ENCODE measurements at places on chromosomes 3 and 15. TPM values are rescaled to one million over a fixed set of nuclear protein-coding genes. Genes with fewer than 3 reads are reported as not detected.

The ATP8B4 gene
- not detected for total RNA-seq

The PAQR5 gene
- total RNA-seq: not detected

The GOLGA8N gene
- 4.3 TPM for total RNA-seq

The ABHD10 gene
- 28.2 TPM for total RNA-seq

The CASR gene
- total RNA-seq: 0.03 TPM

DNA sequence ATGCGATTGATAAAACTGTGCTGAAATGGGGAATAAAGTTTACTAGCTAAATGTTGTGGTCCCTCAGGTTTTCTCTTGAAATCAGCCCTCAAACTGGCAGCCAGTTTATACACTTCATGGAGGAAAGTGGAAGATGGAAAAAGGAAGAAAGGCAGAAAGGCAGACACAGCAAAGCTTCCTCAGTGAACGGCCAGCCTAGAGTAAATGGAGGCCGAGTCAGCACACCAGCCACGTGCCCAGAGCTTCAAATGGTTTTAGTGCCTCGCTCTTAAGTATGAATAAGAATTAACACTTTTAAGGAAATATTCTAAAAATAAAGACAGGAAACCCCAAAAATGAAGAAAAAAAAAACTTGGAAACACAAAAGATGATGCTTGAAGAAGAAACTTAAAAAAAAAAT, 48.3 kb downstream of the GNB4 start:
- no peak overlapping the region for H3K27ac ChIP-seq
- no peak overlapping the region for H3K4me3 ChIP-seq
- no peaks in the 10 kb centered on the region for H3K4me1 ChIP-seq
- no peaks in the 10 kb centered on the region for H3K27me3 ChIP-seq
- no peak for DNase-seq

DNA sequence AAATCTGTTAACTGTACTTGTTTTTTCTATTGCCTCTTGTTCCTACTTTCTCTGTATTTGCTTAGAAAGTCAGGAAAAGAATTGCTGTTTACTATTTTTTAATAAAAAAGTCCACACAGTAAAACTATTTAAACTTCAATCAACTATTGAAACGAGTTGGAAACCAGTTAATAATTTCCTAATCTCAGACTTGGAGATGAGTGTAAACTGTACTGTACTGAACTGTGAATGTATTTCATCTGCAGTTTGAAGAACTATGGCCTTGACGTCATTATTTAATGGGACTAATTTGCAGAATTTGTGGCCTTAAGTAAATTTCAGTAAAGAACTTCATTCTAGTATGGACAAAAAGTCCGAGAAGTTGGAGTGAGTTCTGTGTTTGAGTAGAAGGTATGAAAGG, 89.1 kb downstream of the LRRC28 start:
- no peak for DNase-seq
- no peaks in the 10 kb centered on the region for H3K4me1 ChIP-seq
- no peak overlapping the region for H3K27ac ChIP-seq
- H3K36me3 ChIP-seq: no peaks in the 10 kb centered on the region
- H3K4me3 ChIP-seq: no peak overlapping the region

DNA sequence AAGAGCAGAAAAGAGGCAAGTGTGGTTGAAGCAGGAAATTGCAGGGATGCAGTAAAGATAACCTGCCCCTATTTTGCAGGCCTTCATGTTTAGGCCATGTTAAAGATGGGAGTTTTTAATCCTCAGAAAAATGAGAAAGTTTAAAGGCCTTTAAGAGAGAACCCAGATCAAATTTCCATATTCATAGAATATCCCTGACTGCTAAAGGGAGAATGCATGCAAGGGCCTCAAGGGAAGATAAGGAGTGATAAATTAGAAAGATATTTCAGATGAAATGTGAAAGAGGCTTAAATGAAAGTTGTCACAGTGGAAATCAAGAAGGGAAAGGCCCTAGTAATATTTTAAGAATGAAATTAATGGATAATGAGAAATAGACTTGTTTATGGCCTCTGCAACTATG, 292.1 kb downstream of the SATB1 start:
- DNase-seq: no peak
- no peak overlapping the region for H3K4me3 ChIP-seq
- no peaks in the 10 kb centered on the region for H3K36me3 ChIP-seq
- no peaks in the 10 kb centered on the region for H3K4me1 ChIP-seq

DNA sequence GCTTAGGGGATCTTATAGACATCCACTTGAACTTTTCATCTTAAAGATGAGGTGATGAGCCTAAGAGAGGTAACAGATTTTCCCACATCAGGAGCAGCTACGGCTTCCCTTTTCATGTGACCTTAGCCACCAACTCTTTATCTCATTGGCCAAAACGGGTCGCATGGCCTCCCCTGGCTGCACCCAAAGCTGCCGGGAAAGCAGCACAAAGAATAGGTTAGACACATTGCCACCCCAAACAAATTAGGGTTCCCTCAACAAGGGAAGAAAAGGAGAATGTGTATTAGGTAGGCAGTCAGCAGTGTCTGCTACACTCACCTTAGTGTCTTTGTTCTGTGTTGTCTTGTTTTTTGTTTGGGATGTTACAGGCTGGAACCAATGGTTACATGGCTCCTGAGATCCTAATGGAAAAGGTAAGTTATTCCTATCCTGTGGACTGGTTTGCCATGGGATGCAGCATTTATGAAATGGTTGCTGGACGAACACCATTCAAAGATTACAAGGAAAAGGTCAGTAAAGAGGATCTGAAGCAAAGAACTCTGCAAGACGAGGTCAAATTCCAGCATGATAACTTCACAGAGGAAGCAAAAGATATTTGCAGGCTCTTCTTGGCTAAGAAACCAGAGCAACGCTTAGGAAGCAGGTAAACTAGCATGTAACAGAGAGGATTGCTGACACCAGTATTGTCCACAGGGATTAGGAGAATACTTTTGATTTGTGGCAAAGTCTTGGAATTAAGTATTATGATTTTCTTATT, 44.2 kb downstream of the GRK7 start:
- no peaks in the 10 kb centered on the region for H3K27me3 ChIP-seq
- DNase-seq: no peak

DNA sequence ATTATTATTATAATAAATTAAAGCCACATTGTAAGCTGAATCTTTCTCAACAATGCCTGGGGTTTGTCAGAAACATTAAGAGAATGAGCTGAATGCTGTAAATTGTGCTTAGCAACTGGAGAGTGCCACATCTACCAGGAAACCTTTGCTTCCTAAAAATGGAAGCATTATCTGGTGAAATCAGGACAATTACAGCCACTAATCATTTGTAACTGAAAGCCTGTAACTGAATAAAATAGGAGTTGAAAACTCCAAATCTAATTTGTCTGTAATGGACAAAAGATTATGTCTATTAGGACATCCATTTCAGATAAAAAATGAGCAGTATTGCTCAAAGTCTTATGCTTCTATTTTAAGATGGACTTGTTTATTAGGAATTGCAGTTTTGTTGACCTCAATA, 32.2 kb downstream of the EIF1B start:
- no peak overlapping the region for H3K27ac ChIP-seq
- H3K36me3 ChIP-seq: no peaks in the 10 kb centered on the region
- DNase-seq: no peak
- H3K4me3 ChIP-seq: no peak overlapping the region

DNA sequence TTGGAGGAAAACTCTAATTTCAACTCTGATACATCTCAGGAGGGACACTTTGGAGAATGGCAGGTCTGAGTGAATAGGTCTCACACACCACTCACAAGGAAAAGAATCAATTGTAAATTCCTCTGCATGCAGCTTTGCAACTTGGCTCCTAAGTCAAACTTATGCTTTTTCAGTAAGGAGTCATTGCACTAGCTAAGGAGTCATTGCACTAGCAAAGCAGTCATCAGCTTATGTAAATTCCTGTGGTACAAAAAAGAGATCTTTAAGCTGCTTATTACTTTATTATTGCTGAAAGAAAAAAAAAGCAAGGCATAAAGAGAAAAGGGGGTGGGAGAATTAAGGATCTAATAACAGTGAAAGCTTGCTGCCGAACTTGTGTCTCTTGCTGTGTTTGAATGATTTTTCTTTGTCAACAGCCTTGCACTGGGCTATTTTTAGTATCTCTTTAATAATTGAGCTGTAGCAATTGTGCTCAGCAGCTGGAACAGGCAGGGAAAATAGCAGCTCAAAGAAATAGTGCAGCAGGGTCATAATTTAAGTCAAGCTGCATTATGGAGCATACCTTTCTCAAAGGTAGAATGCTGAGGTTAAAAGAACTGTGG, 154.3 kb upstream of the ARPP21 start:
- no peaks in the 10 kb centered on the region for H3K36me3 ChIP-seq
- no peak overlapping the region for H3K4me3 ChIP-seq
- no peaks in the 10 kb centered on the region for H3K27me3 ChIP-seq
- no peak overlapping the region for H3K27ac ChIP-seq

- no peak overlapping the region for H3K4me3 ChIP-seq
- no peaks in the 10 kb centered on the region for H3K4me1 ChIP-seq
- no peak for DNase-seq
- no peaks in the 10 kb centered on the region for H3K27me3 ChIP-seq
- H3K36me3 ChIP-seq: no peaks in the 10 kb centered on the region
- no peak overlapping the region for H3K27ac ChIP-seq
Observed at GRCh38 chr3:30984855-30985749, 90.6 kb upstream of the GADL1 start.

DNA sequence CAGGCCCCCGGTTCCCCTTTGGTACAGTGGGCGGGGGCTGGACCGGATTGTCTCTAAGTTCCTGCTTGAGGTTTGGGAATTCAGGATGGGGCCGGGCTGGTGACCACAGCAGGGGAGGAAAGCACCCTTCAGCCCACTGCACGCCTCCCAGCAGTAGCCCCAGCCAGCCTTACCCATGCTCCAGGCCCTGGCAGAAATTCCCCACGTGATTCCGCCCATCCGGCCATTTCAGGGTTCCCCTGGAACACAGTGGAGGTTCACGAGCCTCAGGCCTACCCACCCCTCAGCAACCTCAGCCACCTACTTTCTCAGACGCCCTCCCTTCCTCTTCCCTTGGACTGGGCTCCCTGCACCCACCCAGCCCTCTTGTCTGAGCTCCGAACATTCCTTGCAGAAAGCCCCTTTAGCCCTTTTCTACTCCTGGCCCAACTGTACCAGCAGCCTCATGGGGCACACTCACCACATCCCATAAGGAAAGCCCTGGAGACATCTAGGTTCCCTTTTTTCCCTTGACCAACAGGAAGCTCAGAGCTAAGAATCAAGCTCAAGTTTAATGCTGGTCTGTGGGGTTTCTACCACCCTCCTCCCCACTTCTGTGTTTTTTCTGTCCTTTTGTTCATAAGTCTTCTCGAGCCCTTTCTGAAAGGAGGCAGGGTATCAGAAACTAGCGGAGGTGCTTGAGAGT, 11.5 kb downstream of the ALS2CL start:
- no peak for DNase-seq
- peaks cover 33% of the 10 kb centered on the region for H3K36me3 ChIP-seq
- H3K4me1 ChIP-seq: no peaks in the 10 kb centered on the region
- H3K27ac ChIP-seq: no peak overlapping the region
- no peak overlapping the region for H3K4me3 ChIP-seq

GRCh38 chr3:129441782-129442181, 1.8 kb downstream of the IFT122 start:
- DNase-seq: no peak
- peak overlapping the region; percentile 85 for H3K27ac ChIP-seq
- no peaks in the 10 kb centered on the region for H3K27me3 ChIP-seq
- H3K36me3 ChIP-seq: peaks cover 14% of the 10 kb centered on the region
- H3K4me3 ChIP-seq: peak overlapping the region; percentile 91

GRCh38 chr3:134886991-134887390, 91.9 kb downstream of the EPHB1 start:
- H3K36me3 ChIP-seq: no peaks in the 10 kb centered on the region
- no peak for DNase-seq
- H3K4me3 ChIP-seq: no peak overlapping the region
- no peaks in the 10 kb centered on the region for H3K27me3 ChIP-seq

DNA sequence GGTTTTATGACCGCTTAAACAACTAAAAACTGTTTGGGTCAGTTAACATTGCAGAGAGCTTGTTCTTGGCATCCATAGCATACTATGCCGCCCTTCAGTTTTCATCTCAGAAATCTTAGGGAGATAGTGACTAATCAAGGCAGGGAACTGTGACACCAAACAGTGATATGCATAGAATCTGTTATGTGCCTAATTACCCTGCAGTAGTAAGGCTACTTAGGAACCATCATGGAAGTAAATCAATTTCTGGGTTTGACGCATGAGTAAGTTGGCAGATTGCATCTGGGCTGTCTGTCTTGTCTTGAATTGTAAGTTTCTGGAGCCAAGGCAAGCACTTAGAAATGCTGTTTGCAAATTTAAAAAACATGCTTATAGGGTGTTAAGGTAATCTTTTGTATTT, 22.5 kb downstream of the KCTD6 start:
- H3K27me3 ChIP-seq: no peaks in the 10 kb centered on the region
- DNase-seq: no peak
- H3K4me1 ChIP-seq: no peaks in the 10 kb centered on the region
- H3K4me3 ChIP-seq: no peak overlapping the region
- H3K27ac ChIP-seq: no peak overlapping the region

GRCh38 chr3:171277456-171278298, 182.5 kb downstream of the TNIK start:
- DNase-seq: no peak
- H3K27me3 ChIP-seq: no peaks in the 10 kb centered on the region
- peaks cover 14% of the 10 kb centered on the region for H3K4me1 ChIP-seq
- H3K27ac ChIP-seq: no peak overlapping the region
- no peaks in the 10 kb centered on the region for H3K36me3 ChIP-seq

- peaks cover 3% of the 10 kb centered on the region for H3K27me3 ChIP-seq
- no peak for DNase-seq
- no peaks in the 10 kb centered on the region for H3K36me3 ChIP-seq
Observed at GRCh38 chr15:57566834-57567233, 24.9 kb upstream of the MYZAP start.

DNA sequence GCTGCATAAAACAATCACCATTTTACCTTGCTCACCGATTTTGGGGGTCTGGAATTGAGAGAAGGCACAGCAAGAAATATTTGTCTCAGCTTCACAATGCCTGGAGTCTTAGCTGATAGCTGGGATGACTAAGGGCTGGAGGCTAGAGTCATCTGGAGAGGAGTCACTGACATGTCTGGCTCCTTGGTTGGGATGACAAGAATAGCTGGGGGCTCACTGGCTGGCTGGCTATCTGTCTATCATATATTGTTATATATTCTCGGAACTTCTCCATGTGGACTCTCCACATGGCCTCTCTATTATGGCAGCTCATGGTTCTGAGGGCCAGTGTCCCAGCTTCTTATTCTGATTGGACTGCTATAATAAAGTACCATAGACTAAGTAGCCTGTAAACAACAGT, 20.0 kb upstream of the TRIM71 start:
- H3K36me3 ChIP-seq: no peaks in the 10 kb centered on the region
- H3K4me1 ChIP-seq: no peaks in the 10 kb centered on the region
- no peak for DNase-seq
- no peak overlapping the region for H3K4me3 ChIP-seq

- DNase-seq: no peak
- no peak overlapping the region for H3K4me3 ChIP-seq
- H3K27me3 ChIP-seq: no peaks in the 10 kb centered on the region
- H3K4me1 ChIP-seq: no peaks in the 10 kb centered on the region
- peaks cover 89% of the 10 kb centered on the region for H3K36me3 ChIP-seq
- H3K27ac ChIP-seq: no peak overlapping the region
Observed at GRCh38 chr15:65470866-65471265, 46.6 kb downstream of the DPP8 start.

GRCh38 chr3:130663092-130663491, 83.5 kb downstream of the PIK3R4 start:
- no peak overlapping the region for H3K27ac ChIP-seq
- no peaks in the 10 kb centered on the region for H3K36me3 ChIP-seq
- H3K4me3 ChIP-seq: no peak overlapping the region
- no peaks in the 10 kb centered on the region for H3K27me3 ChIP-seq

GRCh38 chr3:125239266-125239665, 26.7 kb upstream of the SLC12A8 start:
- H3K4me1 ChIP-seq: no peaks in the 10 kb centered on the region
- no peak for DNase-seq
- H3K27me3 ChIP-seq: no peaks in the 10 kb centered on the region
- no peak overlapping the region for H3K4me3 ChIP-seq

All from CD4-positive, alpha-beta T cell (primary cell).